ENCODE measurements at places on chromosomes 3 and 15.

GRCh38 chr3:171690281-171690680, 120.0 kb downstream of the PLD1 start:
- DNase-seq = no peak

DNA sequence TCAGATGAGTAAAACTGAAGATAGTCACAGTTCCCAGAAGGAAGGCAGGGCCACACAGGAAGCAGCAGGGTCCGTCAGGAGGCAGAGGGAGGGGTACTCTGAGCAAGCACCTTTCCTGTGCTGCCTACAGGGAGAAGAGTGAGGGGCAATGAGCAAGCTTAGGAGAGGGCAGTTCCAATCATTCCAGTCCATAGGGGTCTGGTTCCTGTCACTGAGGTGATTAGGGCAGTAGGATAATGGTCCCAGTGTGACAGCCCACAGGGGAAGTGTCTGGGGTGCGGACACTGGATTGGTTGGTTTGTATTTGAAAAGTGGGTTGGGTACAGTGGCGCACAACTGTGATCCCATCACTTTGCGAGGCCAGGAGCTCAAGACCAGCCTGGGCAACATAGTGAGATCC, 7.1 kb upstream of the ACAD9 start:
- no peak for DNase-seq

- DNase-seq = no peak
Measured at GRCh38 chr15:22808761-22809280, 22.4 kb downstream of the NIPA1 start.

DNA sequence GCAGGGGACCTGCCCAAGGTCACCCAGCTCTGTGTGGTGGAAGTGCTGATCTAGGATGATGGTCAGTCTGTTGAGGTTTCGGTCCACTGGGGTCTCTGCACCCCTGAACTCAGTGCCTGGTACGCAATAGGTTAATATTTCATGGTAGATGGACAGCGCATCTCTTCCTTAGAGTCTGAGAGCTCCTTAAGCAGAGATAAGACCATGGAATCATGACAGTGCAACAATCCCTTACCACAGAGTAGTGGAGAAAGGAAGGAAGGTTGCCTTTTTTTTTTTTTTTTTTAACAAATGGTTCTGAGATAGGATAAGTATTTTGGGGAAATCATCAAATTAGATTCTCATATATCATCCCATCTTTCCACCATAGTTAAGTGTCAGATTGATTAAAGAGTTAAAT, 79.8 kb upstream of the SLC6A1 start:
- DNase-seq = no peak

DNA sequence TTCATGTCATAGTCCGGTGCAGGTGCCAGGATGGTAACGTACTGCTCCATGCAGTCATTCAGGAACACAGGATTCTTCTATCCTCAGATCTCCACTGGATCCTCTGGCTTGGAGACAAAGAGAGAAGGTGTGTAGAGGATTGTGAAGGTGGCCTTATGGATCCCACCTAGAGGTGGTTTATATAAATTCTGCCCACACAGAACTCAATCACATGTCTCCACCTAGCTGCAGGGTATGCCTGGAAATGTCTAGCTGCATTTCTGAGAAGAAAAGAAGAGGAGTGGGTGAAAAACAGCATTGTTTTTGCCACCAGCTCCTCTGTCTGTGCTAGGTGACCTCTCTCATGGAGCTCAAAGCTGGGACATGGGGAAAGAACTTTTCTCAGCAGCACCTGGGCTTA, 478.7 kb downstream of the PDCD6IP start:
- DNase-seq = no peak

DNA sequence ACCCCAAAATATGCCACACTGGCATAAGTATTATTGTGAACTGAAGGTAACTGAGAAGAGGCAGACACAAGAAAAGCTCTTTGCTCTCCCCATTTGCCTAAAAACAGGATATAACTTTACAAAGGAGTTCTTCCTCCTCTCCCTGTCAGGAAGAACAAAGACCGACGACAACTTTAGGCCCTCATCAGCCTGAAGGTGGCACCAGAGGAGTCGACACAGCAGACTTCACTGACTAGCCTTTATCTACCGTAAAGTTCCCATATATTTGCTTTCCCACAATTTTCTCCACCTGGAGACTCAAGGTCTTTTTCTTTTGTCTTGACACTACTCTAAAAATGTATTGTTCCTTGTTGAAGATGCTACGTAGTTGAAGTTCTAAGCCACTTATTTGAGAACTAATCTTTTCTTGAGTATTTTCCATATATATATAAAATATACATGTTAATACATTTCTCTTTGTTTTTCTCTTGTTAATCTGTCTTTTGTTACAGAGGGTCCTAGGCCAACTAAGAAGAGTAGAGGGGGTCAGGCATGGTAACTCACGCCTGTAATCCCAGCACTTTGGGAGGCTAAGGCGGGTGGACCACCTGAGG, 16.2 kb upstream of the XIRP1 start:
- peak; percentile 31 for DNase-seq

DNA sequence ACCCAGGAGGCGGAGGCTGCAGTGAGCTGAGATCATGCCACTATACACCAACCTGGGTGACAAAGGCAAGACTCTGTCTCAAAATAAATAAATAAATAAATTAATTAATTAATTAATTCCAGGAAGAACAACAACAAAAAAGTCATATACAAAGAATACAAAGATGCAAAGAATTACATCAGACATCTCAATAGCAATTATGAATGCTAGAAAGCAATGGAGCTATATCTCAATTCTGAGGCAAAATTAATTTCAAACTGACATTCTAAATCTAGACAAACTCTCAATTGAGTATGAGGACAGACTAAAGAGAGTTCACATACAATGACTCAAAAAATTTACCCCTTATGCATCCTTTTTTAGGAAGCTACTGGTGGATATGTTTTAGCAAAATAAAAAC, 69.6 kb upstream of the CTNNB1 start:
- DNase-seq = no peak

DNA sequence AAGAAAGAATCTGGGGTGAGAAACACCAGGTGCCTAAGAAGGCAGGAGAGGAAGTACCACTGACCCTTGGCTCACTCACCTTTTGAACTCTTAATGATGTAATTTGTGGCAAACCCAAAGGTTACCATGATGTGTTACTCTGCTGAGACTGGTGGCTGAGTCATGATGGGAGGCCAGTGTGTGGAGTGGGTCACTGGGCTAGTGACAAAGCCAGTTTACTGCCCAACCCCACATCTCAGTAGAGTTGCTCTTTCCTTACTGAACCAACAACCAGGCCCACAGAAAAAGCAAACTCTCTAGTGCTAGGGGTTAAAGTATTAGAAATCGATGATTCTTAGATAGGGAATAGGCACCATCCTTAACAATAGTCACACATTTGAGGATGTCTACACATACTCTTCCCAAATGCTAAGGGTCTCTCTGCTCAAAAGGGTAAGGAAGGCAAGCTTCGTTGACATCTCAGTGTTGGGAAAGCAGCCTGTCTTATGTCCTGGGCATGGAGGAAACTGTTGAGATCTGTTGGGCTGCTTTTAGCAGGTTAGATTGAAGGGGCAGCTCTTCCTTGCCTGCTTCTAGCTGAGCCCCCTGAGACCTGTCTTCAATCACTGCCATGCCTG, 3.1 kb downstream of the RBP2 start:
- peak; percentile 57 for DNase-seq

- DNase-seq = peak; percentile 58
Measured at GRCh38 chr3:108130701-108131474, 40.1 kb upstream of the CD47 start.

GRCh38 chr15:48675436-48675835, 29.9 kb upstream of the FBN1 start:
- DNase-seq = no peak

- DNase-seq = peak; percentile 72
Measured at GRCh38 chr15:55846116-55846707, 103.3 kb upstream of the PRTG start.

- no peak for DNase-seq
Measured at GRCh38 chr3:133171831-133172230, 133.6 kb downstream of the TMEM108 start.

GRCh38 chr3:48702320-48702920, 14.6 kb downstream of the IP6K2 start:
- no peak for DNase-seq

DNA sequence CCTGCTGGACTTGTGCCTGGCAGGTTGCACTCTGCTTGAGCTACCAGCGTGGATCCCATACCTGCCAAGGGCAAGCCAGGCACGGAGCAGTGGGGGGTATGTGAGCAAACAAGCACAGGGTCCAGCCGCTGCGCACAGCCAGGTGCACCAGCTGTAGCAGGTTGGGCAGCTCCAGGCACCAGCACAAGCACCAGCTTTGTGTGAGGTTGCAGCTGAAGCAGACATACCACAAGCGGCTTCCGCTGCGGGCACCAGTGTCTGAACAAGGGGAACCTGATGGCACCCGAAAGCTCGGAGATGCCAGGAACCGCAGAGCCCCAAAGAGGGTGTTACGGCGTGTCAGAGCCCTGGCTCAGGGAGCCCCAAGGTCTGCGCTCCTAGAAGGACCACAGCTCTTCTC, 472.7 kb upstream of the ARL6 start:
- DNase-seq = no peak

DNA sequence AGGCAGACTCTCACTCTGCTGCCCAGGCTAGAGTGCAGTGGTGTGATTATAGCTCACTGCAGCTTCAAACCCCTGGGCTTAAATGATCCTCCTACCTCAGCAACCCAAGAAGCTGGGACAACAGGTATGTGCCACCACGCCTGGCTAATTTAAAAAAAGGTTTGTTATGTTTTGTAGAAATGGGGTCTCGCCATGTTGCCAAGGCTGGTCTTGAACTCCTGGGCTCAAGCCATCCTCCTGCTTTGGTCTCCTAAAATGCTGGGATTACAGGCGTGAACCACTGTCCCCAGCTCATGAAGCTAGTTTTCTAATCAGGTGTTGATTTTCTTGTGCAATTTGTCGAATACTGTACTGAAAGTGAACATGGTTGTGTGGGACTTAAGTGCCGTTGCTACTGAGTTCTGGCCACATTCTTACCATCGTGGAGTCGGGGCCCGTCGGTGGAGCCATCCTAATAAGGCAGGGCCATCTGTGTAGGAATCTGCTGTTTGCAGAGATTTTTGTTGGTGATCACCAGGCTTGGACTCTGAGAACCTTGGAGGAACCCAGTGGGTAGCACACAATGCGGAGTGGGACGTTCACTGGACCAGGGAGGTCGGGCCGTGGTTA, 193.2 kb downstream of the GOLGA6L6 start:
- DNase-seq = no peak

DNA sequence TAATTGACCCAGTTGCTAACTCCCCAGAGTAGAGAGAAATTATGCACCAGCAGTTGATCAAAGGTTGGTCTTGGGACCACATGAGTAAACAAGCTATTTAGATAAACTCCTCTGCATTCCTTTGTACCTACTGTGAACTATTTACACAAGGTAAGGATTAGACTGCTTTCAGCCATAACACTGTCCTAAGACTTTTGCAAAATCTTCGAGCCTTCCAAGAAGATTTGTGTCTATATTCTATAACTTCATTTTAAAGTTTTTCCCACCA, 108.5 kb upstream of the UNC13C start:
- DNase-seq = no peak
